ENCODE measurements at places on chromosomes 11 and 22.

DNA sequence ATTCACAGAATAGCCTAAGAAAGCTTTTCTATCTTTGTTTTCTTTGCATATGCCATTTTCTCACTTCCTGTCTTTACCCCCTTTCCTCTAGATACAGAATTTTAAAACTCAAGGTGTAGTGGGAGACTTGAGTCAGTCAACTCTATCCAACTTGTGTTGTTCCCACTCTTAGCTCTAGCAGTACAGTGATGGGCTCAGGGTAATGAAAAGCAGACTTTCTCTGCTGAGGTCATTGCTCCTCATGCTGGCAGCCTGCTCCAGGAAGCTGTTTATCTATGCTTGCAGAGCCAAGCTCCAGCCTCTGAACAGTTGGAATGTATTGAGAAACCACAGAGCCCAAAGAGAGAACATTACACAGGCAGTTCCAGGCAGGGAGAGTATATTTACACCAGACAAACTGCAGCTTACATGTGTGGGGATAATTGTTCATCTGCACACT lies 68.1 kb downstream of the CSTPP1 start:
- DNase-seq = peak; percentile 89

GRCh38 chr11:32919338-32919737 lies 26.7 kb downstream of the QSER1 start:
- no peak for DNase-seq

DNA sequence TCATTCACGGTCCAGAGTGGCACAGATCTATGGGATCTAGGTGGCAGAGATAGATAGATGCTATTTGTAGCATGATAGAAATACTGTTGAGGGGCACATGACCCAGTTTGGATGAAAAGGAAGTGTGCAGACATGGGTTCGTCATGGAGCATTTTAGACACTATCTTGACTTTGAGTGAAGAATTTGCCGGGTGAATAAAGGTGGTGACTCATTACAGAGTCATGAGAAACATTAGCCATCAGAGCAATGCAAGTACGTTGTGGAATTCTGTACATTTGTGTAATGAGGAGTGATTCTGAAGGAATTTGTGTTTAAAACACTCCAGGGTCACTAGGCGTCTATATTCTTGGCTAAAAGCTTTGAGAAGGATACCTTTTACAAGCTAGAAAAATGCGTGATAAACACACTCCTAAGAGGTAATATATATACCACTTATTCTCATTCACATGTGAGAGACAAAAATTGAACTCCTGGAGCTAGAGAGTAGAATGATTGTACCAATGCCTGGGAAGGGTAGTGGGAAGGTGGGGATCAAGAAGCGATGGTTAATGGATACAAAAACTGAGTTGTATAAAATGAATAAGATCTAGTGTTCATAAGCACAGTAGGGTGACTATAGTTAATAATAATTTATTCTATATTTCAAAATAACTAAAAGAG lies 593.7 kb upstream of the LUZP2 start:
- DNase-seq = peak; percentile 91

DNA sequence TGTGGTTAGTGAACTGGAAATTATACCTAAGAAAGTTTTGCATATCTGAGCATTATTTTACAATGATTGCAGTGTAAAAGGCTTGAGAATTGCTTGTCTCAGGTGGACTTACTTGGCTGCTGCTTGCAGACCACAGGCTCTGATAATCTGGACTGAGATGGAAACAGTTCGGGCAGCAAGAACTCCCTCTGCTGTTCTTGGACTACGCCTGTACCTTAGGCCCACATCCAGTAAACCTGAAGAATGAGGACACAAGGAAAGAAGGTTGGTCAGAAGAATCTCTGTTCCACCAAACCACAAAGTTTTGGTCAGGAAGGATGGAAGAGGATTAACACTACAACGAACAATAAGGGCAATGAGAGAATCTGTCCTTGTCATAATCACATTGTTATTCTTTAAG lies 80.1 kb downstream of the C2CD3 start:
- peak; percentile 11 for DNase-seq

- peak; percentile 92 for DNase-seq
These were observed 32.1 kb downstream of the A4GALT start for GRCh38 chr22:42688241-42689211.

GRCh38 chr11:70540196-70540595 lies 141.9 kb downstream of the CTTN start:
- DNase-seq = no peak
